ENCODE measurements at places on chromosomes 5 and 9.

DNA sequence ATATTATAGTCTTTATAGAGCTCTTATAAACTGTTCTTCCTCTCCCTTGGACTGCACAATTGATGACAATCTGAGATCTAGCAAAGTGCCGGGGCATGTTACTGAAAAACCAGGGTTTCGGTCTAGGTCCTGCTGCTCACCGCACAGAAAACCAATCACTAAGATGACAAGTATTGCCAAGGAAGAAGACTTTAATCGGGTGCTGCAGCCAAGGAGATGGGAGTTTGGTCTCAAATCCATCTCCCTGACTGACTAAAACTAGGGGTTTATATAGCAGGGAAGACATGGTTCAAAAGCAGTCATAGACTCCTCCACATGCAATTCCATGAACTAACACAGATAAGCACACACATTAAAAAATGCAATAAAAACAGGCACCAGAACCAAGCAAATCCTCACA, 390.6 kb downstream of the NFIB start:
- DNase-seq = no peak

GRCh38 chr9:123406691-123407216, 50.8 kb downstream of the CRB2 start:
- DNase-seq = no peak

DNA sequence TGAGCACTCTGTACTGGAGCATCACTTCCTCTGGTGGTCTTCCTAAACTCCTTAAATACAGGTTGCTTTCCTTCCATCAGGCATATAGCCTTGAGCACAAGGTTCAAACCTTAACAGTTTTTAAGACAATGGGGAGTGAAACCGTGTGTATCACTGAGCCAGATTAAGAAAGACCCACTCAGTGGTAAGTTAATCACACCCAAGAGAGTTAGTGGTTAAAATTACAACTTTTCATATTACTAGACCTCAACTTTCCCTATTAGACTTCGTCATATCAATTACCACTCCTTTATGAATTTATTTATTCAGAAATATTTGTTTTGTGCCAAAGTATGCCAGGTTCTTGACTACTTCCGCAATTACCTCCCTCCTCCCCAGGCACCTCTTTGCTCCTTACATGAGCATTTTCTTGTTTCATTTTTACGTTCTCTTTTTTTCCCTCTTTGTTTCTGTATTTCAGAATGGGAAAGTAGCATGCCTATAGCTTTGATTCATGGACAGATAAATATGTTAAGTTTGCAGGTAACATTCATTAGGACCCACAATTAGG, 351.0 kb downstream of the KIAA0825 start:
- no peak for DNase-seq

DNA sequence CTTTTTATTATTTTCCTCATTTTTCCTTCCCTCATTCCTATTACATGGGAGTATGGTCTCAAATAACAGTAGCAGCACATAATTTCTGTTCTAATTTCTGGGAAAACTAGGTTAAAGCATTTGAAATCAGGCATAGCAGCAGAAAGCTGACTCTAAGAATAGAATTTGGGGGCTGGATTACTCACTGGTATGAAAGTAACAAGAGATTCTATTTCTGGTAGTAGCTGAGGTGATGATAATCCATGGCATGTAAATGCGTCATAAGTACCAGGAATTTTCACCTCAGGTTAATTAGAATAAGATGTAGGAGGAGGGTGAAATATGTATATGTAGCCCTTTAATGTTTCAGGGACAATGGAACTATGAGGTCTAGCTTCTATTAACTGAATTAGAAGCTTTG, 662.0 kb downstream of the PTPRD start:
- no peak for DNase-seq

GRCh38 chr5:164203581-164204225, 698.3 kb downstream of the MAT2B start:
- no peak for DNase-seq

- no peak for DNase-seq
Measured at GRCh38 chr5:32044434-32044833, 129.7 kb downstream of the GOLPH3 start.

DNA sequence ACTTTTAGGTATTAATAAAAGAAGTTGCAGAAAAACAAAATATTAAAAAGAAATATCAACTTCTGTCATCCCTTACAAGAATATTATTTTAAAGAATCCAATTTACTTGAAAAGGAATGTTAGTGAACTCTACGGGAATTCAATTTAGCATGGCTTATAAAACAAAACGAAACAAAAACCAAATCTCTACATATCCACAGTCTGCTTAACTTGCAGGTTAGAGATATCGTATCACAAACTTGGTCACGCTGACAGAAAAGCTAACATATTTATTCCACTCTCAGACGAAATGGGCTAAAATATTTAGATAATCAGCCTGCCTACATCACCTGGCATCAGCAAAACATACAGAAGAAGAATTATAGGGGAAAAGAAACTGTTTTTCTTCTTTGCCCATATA, 92.7 kb downstream of the MPDZ start:
- no peak for DNase-seq

GRCh38 chr5:146962801-146963355, 84.3 kb upstream of the PPP2R2B start:
- DNase-seq = no peak

DNA sequence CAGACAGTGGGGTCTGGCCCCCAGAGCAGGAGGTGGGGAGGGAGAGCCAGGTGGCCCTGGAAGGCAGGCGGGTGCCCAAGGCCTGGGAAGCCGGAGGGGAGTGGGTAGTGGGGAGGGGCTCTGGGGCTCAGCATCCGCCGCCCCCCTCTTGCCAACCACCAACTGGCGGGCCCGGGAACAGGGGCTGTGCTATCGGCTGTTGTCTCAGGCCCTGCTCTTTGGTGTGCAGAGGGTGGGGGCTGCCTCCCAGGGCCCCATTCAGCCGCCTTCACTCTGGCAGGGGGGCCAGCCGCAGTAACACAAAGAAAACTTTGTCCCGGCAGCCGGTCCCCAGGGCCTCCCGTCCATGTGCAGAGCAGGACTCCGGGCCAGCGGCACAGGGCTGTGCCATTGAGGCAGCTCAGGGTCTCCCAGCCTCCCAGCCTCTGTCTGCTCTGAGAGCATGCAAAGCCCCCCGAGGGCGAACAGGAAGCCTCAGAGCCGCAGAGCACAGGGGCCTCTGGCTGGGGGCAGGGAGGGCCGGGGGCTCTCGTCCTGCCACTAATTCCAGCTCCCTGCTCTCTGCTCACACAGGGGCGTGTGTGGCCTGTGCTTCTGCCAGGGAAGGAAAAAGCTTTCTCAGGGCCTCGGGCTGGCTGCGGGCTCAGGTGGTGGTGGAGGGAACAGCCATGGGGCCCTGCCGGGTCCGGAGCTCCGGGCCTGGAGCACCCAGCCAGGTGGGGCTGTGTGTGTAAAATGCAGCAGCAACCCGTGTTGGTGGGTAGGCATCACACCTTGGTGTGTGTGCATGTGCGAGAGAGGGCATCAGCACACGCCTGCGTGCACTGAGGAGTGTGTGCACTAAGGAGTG, 54.2 kb upstream of the NOTCH1 start:
- no peak for DNase-seq

DNA sequence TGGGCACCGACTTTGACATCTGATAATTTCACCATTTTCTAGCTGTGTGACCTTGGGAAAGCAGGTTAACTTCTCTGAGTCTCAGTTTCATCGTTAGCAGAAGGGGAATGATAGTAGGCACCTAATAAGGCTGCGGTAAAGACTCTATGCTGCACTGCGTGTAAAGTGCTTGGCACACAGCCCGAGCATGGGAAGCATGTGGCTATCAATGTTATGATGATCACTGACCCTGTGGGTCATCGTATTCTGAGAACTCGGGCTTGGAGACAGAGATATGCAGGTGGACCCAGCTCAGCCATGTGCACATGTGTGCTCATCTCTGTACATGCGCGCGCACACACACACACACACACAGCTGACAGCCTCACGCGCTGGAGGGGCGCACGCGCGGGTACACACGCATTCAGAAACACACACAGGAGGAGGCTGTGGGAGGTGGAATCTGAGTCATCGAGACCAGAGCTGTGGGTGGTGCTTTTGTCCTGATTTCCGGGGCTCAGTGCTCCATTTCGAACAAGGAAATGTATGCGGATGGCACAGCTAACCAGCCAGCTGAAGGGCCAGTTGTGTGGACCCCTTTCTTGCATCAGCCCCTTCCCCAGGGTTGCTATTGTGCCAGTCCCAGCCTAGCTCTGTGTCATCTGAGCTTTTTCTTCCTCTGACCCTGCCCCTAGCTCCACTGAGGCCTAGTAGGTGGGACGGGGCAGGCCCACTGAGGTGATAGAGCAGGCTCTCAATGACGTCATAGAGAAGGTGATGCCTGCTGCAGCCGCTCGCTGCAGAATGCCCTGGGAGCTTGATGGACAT, 11.1 kb upstream of the ARAP3 start:
- DNase-seq = peak; percentile 74

Measured in CD4-positive, alpha-beta T cell treated with Interleukin-17A for 1 hour (primary cell).